ENCODE measurements at places on chromosomes 3 and 15.

DNA sequence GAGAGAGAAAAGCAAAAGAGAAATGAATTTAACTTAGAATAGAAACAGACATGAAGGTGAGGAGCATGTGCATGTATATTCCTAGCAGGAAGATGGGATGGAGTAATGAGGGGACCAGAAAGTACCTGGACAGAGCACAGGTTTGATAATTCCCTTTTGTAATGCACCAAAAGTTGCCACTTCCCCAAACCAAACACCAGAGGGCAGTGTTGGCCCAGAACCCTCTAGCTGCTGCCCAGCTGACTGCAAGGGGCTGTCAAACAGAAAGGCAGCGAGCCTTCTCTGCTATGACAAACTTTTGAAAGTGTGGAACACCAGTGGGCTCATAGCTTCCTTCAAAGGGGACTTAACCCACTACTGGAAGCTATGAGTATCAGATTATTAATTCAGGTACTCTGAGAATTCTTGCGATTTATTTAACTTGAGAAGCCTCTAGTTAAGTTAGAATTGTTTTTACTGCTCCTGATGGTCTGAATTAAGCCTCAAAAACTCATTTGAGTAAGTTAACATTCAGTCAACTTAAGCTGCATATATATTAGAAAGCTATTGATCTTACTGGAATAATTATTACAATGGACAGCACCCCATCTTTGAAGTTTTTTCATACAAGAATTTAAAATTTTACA lies 234.9 kb downstream of the NEK10 start:
- H3K4me3 ChIP-seq, result no peak overlapping the region
- peak; percentile 79 for DNase-seq
- no peaks in the 10 kb centered on the region for H3K36me3 ChIP-seq
- H3K27me3 ChIP-seq, result no peaks in the 10 kb centered on the region

DNA sequence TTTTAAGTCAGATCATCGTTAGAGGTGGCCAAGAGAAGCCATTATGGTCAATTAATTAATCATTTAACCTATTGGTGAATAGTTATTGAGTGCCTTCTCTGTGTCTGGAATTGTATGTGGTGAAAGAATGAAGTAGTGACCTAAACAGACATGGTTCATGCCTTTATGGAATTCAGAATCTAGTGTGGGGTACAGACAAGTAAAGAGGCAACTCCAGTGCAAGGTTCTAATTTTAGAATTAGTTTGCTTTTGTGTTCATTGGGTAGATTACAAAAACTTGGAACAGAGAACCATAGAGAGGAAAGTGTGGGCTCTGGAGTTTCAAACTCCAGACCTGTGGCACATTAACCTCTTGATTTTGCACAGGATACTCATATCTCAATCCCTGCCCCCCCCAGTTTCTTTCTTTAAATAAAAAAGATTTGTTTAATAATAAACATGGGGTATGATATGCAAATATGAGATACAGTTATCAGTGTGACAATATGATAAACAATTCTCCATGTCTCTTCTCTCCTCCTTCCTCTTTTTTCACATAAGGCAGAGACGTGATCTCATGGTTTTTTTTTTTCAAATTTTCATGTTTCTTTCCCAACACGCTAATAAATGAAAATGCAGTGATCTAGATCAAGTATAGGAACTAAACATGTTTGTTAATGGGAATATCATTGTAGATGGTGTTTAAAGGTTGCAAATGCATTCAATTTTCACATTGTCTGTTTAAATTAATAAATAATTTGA lies 117.9 kb downstream of the MITF start:
- no peaks in the 10 kb centered on the region for H3K36me3 ChIP-seq
- no peaks in the 10 kb centered on the region for H3K4me1 ChIP-seq
- DNase-seq, result peak; percentile 13
- no peaks in the 10 kb centered on the region for H3K27me3 ChIP-seq
- H3K27ac ChIP-seq, result no peak overlapping the region

DNA sequence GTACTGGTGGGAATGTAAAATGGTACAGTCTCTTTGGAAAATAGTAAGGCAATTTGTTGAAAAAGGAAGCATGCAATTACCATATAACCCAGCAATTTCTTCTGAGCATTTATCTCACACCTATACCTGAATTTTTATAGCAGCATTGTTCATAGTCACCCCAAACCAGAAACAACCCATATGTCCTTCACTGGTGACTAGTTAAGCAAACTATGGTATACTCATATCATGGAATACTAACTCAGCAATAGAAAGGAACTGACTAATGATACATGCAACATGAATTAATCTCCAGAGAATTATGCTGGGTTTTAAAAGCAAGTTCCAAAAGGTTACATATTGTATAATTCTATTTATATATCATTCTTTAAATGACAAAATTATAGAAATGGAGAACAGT lies 60.2 kb downstream of the TRAT1 start:
- no peaks in the 10 kb centered on the region for H3K27me3 ChIP-seq
- DNase-seq, result no peak
- H3K4me3 ChIP-seq, result no peak overlapping the region
- no peaks in the 10 kb centered on the region for H3K36me3 ChIP-seq

DNA sequence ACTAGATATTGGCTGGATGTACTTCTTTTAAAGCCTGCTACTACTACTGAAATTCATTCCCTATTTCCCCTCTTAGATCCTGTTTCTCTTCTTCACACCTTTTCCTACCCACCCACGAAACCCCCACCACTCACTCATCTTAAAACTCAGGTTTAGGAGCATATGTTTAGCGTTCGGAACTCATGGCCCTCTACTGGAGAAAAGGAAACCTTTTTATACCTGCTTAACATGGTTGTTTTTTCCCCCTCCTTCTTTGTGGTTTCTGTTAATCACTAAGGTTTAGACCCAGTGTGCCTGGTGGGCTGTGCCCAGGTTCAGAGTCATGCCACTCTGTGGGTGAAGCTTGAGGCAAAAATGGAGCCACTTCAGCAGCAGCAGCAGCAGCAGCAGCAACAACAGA lies 2.6 kb downstream of the ARID3B start:
- DNase-seq, result peak; percentile 33
- H3K36me3 ChIP-seq, result no peaks in the 10 kb centered on the region
- no peak overlapping the region for H3K4me3 ChIP-seq
- H3K4me1 ChIP-seq, result peaks cover 29% of the 10 kb centered on the region
- no peaks in the 10 kb centered on the region for H3K27me3 ChIP-seq

DNA sequence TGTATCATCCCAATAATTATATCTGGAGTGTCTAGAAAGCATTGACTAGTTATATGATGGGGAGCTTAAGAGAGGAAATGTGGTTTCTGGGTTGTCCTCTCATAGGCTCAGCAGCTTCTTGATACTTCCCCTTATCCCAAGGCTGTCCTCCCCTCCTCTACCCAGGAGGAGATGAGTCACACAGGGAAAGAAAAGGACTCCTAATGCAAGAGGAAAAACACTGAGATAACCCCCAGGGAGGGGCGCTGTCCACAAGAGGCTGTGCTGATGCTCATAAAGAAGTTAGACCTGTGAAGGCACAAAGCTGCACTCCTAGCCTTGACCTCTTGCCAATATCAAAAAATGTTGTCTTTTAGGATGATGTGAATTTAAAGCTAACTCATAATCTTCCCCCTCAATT lies 28.8 kb upstream of the GYG1 start:
- H3K27ac ChIP-seq, result no peak overlapping the region
- DNase-seq, result peak; percentile 38
- no peak overlapping the region for H3K4me3 ChIP-seq
- no peaks in the 10 kb centered on the region for H3K36me3 ChIP-seq
- peaks cover 5% of the 10 kb centered on the region for H3K4me1 ChIP-seq

DNA sequence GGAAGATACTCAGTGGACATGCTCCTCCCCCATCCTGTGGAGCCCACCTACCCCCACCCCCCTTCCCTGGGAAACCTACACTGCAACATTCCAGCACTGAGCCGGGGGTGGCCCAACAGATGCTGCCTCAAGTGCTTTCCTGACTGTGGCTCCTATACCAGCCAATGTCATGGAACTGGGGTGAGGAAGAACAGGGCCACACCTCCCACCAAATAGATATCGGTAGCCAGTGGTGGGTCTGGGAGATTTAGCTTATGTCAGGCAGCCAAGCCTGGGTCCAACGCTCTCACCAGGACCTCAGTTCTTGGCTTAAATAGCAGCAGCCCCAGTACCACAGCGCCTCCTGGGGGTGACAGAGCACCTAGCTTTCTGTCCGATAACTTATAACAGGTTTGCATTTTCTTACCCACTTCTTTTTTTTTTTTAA lies 30.3 kb downstream of the CDC25A start:
- H3K36me3 ChIP-seq, result peaks cover 19% of the 10 kb centered on the region
- peak; percentile 82 for DNase-seq
- no peak overlapping the region for H3K4me3 ChIP-seq
- H3K4me1 ChIP-seq, result no peaks in the 10 kb centered on the region
- no peaks in the 10 kb centered on the region for H3K27me3 ChIP-seq

- H3K4me3 ChIP-seq, result no peak overlapping the region
- H3K27me3 ChIP-seq, result no peaks in the 10 kb centered on the region
- no peaks in the 10 kb centered on the region for H3K36me3 ChIP-seq
- no peaks in the 10 kb centered on the region for H3K4me1 ChIP-seq
- no peak overlapping the region for H3K27ac ChIP-seq
- no peak for DNase-seq
Observed at GRCh38 chr15:33492434-33493052, 181.8 kb downstream of the RYR3 start.

GRCh38 chr3:52895418-52895817 lies 1.9 kb downstream of the STIMATE start:
- no peaks in the 10 kb centered on the region for H3K27me3 ChIP-seq
- no peak overlapping the region for H3K4me3 ChIP-seq
- H3K27ac ChIP-seq, result no peak overlapping the region
- H3K36me3 ChIP-seq, result peaks cover 11% of the 10 kb centered on the region

DNA sequence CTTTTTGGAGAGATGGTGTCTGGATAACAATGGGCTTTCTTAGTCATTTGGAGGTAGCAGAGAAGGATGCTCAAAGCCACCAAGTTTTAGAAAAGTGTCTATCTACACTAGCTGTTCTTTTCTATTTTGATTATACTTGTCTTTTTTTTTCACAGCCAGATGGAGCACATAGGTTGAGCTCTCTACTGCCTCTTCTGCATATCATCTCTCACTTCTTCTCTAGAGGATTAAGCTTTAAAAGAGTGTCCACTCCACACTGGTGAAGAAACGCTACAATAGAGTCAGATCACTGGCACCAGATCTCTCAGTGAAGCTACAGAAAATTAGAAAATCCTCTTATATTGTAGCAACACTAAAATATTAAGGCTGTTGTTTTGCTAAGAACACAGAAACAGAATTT lies 145.3 kb upstream of the MBNL1 start:
- no peak overlapping the region for H3K4me3 ChIP-seq
- DNase-seq, result no peak
- H3K4me1 ChIP-seq, result no peaks in the 10 kb centered on the region
- no peaks in the 10 kb centered on the region for H3K36me3 ChIP-seq

GRCh38 chr3:170055209-170055608 lies 17.4 kb downstream of the GPR160 start:
- H3K27ac ChIP-seq, result no peak overlapping the region
- H3K36me3 ChIP-seq, result no peaks in the 10 kb centered on the region
- no peaks in the 10 kb centered on the region for H3K4me1 ChIP-seq
- no peaks in the 10 kb centered on the region for H3K27me3 ChIP-seq
- no peak overlapping the region for H3K4me3 ChIP-seq
- no peak for DNase-seq

GRCh38 chr3:82973791-82974190 lies 1212.3 kb upstream of the GBE1 start:
- no peaks in the 10 kb centered on the region for H3K27me3 ChIP-seq
- no peaks in the 10 kb centered on the region for H3K4me1 ChIP-seq
- no peaks in the 10 kb centered on the region for H3K36me3 ChIP-seq
- no peak overlapping the region for H3K27ac ChIP-seq
- DNase-seq, result no peak
- no peak overlapping the region for H3K4me3 ChIP-seq

GRCh38 chr3:127573912-127574311 lies 16.6 kb downstream of the TPRA1 start:
- no peak overlapping the region for H3K27ac ChIP-seq
- peaks cover 11% of the 10 kb centered on the region for H3K36me3 ChIP-seq
- H3K27me3 ChIP-seq, result no peaks in the 10 kb centered on the region
- H3K4me3 ChIP-seq, result no peak overlapping the region
- no peak for DNase-seq

DNA sequence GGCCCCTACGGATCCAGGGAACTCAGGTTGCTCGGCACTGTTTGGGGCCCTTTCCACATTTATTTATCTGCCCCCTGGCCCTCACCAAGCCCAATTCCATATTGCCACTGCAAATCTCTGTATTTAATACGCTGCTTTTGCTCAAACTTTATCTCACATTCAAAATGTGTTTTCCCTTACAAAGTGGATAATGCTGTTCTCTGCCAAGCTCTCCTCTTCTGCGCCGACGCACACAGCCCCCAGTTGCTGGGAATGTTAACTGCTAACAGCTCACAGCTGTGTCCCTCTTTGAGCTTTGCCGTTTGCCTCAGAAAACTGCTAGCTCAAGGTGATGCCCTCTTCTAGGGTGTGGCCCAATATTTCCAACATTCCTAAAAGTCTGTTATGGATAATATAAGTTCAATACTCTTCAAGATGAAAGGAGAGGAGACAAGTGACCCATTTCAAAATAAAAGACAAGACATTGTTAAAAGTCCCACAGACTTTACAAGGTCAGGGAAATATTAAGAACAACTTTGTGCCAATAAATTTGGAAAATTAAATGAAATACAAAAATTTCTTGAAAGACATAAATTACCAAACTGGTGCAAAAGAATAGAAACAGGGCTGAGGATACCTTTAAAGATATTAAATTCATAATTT lies 12.6 kb upstream of the FBN1 start:
- no peaks in the 10 kb centered on the region for H3K27me3 ChIP-seq
- no peaks in the 10 kb centered on the region for H3K36me3 ChIP-seq
- H3K27ac ChIP-seq, result no peak overlapping the region
- H3K4me3 ChIP-seq, result no peak overlapping the region
- DNase-seq, result no peak
- H3K4me1 ChIP-seq, result no peaks in the 10 kb centered on the region

DNA sequence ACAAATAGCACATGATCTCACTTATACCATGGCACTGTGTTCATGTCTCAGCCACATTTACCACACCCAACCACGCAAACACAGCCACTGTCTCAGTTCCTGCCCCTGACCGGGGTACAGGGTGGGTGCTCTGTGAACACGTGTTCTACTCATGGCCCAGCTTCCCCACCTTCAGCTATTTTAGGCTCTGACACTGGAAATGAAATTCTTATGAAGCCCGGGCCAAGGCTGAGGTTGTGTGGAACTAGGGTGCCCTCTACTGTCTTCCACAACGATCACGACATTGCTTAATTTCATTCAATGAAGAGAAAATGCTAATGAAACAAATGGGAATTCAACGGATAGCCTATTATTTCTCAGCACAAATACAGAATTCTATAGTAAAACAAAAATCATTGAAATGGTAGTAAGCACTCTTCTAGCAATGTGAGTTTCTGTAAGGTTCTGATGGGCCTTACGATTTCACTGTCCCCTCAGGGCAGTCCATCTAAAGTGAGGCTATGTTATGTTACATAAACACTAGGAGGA lies 2.1 kb upstream of the GABRA5 start:
- H3K4me3 ChIP-seq, result no peak overlapping the region
- peak; percentile 43 for DNase-seq
- H3K27ac ChIP-seq, result no peak overlapping the region
- no peaks in the 10 kb centered on the region for H3K36me3 ChIP-seq

Measured in common myeloid progenitor, CD34-positive (primary cell).